Renal cortical epithelial cell (primary cell): ENCODE measurements at places on chromosomes 16 and 17. TPM values are rescaled to one million over a fixed set of nuclear protein-coding genes. Genes with fewer than 3 reads are reported as not detected.
A peak's percentile ranks its signal among the peaks of the same experiment; 100 is the strongest.

The WNK4 gene
- 1.9 and 9.7 TPM in 2 replicates for total RNA-seq

The ITGB3 gene
- total RNA-seq, result 506 and 529 TPM in 2 replicates

DNA sequence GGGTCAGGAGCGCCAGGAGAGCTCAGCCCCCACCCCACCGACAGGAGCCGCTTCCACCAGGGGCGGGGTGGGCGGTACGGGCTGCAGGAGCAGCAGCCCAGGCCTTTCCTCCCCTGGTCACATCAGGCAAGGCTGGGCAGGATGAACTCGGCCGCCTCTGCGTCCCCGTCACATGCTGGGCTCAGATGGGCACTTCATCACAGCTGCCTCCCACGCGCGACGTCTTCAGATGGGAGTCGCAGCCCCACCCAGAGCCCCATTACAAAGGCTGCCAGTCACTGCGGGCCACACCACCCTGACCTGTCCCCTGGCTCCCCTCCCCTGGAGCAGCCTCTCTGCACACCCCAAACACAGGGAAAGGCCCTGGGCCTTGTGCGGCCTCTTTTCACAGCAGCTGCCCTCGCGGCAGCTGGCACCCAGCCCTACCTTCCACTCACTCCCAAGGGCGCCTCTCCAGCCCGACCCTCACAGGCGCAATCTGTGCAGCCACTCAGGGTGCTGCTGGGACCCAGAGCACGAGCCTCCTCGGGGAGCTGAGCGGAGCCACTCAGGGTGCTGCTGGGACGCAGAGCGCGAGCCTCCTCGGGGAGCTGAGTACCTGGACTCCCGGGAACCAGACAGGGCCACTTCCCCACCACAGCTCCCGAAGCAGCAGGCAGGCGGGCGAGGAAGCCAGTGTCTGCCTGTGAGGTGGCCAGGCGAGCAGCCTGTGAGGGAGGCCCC is 4.7 kb downstream of the ZNF598 start:
- DNase-seq, result no peak

DNA sequence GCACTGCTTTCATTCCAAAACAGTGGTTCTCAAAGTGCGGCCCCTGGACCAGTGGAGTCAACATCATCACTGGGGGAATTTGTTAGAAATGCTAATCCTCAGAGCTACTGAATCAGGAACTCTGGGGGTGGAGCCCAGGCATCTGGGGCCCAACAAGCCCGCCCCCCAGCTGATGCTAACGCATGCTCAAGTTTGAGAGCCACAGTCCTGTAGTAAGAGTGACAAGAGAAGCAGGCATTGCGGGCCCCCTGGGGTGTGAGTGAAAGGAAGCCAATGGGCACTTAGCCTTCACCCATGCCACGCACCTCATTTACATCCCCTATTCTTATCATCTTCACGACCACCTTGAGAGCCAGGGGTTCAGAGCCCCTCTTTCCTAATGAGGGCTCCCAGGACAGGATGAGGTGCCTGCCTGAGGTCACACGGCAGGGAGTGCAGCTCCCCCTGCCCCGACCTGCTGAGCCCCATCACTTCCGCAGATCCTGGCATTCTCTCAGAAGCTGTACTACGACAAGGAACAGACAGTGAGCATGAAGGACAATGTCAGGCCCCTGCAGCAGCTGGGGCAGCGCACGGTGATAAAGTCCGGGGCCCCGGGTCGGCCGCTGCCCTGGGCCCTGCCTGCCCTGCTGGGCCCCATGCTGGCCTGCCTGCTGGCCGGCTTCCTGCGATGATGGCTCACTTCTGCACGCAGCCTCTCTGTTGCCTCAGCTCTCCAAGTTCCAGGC is 9.1 kb downstream of the CA4 start:
- DNase-seq, result no peak

DNA sequence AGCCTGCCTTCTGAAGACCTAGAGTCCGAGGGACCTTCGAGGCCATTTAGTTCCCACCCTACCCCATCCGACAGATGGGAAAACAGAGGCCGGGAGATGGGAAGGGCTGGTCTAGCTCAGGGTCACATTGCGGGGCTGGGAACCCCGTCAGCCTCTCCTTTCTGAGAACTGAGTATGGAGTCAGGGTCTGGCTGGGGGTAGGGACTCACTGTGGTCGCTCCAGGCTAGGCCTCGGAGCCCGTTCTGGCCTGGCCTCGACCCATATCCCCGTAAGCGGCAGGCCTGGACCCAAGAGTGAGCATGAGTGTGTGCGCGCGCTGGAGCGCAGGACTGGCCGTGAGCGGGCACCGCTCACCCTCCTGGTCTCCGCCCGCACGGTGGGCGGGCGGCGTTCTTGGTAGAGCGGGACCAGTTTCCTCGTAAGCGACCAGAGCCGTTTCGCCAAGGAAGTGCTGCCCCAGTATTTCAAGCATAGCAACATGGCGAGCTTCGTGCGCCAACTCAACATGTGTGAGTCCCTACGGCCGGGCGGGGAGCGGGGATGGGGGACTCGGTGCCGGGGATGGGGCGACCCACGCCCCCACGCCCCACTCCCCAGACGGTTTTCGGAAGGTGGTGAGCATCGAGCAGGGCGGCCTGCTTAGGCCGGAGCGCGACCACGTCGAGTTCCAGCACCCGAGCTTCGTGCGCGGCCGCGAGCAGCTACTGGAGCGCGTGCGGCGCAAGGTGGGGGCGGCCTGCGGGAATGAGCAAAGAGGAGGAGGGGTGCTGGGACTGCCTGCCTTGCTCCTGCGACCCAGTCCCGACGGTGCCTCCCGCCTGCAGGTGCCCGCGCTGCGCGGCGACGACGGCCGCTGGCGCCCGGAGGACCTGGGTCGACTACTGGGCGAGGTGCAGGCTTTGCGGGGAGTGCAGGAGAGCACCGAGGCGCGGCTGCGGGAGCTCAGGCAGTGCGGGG is 855 bp downstream of the HSF4 start:
- no peak for DNase-seq

GRCh38 chr17:59607817-59608403 is 11.8 kb upstream of the CLTC start:
- DNase-seq, result no peak

DNA sequence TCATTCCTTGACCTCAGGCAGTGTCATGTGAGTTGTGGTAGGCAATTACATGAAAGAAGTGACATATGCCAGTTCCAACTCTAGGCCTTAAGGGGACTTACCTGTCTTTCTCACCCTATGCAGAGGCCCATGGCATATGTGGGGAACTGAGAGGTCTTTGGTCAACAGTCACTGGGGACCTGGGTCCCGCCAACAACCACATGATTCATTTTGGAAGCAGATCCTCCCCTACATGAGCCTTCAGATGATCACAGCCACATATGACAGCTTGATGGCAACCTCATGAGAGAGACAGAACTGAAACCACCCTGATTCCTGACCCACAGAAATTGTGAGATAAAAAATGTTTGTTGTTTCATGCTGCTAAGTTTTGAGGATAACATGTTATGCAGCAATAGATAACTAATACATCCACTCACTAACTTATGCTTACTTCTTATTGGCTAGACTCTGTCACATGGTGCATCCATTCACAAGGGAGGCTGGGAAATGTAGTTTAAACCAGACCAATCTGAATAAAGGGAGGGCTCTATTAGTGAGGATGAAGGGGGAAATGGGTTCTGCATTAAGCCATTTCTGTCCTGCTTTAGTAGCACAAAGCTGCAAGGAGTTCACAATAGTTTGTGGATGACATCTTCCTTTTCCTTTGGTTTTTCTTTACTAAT is 298.2 kb downstream of the HAPSTR1 start:
- DNase-seq, result no peak

GRCh38 chr17:41906465-41907184 is 12.1 kb downstream of the ACLY start:
- no peak for DNase-seq

GRCh38 chr16:64778777-64779176 is 343.1 kb downstream of the CDH11 start:
- DNase-seq, result no peak

- peak; percentile 100 for DNase-seq
Observed at GRCh38 chr16:13307255-13307654, 405.9 kb downstream of the SHISA9 start.

DNA sequence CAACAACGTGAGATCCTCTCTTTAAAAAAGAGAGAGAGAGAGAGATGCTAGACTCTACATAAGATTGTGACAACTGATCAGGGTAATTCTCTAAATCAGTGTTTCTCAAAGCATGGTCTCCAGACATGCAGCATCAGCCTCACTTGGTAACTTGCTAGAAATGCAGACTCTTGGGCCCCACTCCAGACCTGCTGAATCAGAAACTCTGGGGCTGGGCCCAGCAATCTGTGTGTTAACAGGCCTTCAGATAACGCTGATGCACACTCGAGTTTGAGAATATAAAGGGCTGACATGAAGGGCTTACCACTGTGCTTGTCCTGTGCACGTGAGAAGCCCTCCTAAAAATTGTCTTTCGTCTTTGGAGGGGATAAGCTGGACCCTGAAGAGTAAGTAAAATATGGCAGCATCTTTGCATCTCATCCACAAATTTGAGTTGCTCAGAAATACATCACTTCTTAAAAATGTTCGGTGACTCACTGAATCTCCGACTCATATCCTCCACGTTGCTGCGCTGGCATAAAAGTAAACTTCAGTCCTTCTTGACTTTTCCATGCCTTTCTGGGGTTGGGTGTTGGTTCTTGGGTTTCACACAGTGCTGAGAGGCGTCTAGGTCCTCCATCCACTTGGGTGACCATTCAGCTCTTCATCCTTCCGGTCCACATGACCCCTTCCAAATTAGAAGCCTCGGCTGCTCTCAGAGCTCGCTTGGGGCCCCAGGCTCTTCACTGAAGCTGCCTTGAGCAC is 26.1 kb upstream of the KDM8 start:
- DNase-seq, result peak; percentile 18

GRCh38 chr17:28334666-28335200 is 539 bp downstream of the IFT20 start:
- no peak for DNase-seq

DNA sequence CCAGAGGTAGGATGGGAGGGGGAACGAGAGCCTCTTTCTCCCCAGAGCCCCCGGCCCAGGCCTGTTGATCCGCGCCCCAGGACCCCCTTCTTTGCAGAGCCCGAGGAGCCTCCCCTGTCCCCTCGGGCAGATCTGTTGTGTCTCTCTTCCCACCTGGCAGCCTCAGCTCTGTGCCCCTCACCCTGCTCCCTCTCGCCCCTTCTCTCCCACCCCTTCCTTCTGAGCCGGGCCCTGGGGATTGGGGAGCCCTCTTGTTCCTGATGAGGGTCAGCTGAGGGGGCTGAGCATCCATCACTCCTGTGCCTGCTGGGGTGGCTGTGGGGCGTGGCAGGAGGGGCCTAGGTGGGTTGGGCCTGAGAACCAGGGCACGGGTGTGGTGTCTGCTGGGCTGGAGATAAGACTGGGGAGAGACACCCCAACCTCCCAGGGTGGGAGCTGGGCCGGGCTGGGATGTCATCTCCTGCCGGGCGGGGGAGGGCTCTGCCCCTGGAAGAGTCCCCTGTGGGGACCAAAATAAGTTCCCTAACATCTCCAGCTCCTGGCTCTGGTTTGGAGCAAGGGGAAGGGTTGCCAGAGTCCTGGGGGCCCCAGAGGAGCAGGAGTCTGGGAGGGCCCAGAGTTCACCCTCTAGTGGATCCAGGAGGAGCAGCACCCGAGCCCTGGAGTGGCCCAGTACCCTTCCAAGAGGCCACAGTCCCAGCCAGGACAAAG is 65.4 kb downstream of the MRC2 start:
- no peak for DNase-seq

- no peak for DNase-seq
Observed at GRCh38 chr16:3434373-3434772, 8.9 kb downstream of the ZNF597 start.

- no peak for DNase-seq
Observed at GRCh38 chr17:12287953-12288352, 267.3 kb downstream of the MAP2K4 start.

GRCh38 chr17:45700171-45701090 is 83.7 kb upstream of the CRHR1 start:
- no peak for DNase-seq
